ENCODE measurements at places on chromosomes 4 and X.

GRCh38 chr4:17138847-17139246 is 240.4 kb upstream of the LDB2 start:
- no peak for DNase-seq

GRCh38 chr4:27010334-27010940 is 149.8 kb downstream of the STIM2 start:
- peak; percentile 47 for DNase-seq

- no peak for DNase-seq
Observed at GRCh38 chr4:112523764-112524505, 8.0 kb upstream of the NEUROG2 start.

DNA sequence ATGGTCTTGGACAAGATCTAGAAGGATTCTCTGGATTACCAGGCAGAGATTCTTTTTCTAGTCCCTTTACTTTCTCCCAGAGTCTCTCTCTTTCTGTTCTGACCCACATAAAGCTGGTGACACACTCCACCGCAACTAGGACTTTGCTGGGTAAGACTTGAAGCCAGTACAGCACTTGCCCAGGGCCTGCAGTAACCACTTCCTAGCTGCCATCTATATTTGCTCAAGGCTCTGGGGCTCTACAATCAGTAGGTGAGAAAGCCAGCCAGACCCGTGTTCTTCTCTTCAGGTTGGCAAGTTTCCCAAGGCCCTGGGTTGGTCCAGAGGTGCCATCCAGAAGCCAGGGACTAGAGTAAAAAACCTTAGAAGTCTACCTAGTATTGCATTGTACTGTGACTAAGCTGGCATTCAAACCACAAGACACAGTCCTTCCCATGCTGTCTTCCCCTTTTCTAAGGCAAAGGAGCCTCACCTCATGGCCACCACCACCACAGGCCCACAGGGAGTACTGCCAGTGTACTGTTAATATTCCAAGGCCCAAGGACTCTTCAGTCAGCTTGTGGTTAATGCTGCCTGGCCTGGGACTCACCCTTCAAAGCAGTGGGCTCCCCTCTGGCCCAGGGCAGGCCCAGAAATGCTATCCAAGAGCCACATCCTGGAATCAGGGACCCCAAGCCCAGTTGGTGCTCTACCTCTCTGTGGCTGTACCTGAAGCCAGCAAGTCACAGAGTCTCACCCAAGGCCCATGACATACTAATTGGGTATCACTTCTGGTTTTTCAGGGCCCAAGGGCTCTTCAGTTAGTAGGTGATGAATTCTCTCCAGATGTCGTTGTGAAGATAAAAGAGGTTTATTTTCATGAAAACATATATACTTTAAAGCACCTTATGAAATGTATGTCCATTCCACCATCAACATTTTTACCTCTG is 54.7 kb downstream of the CD38 start:
- no peak for DNase-seq

GRCh38 chr4:33746979-33747378 is 2497.3 kb downstream of the ARAP2 start:
- DNase-seq: peak; percentile 5

- no peak for DNase-seq
Observed at GRCh38 chrX:44784241-44784640, 59.6 kb upstream of the DUSP21 start.

GRCh38 chrX:42714981-42715700 is 62.8 kb downstream of the PPP1R2C start:
- DNase-seq: peak; percentile 1

DNA sequence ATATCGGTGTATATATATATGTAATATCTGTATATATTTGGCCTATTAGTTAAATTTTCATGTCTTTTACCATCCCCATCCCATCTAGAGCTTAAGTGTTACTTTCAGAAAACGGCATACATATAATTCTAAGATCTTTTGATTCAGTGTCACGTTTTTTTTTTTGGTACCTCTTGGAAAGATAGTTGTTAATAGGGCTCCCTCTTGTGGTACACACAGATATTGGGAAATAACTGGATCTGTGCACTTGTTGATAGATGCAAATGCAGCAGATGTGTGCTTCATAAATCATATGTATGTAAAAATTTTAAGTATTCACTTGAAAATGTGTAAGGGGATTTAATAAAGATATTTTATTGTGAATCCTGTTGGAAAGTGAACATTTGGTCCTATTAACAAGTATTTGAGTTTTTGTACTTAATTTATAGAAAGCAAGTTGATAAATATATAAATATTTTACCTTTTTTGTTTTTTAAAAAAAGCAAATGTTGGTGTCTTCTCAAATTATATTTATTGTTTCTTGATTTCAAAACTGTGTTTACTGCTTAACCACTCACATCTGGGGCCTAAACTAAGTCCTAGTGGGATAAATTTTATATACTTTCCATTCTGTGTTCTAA is 74.7 kb downstream of the PAQR3 start:
- peak; percentile 62 for DNase-seq

Measured in NCI-H460 (cell line).